WTC11 (cell line): ENCODE measurements at places on chromosomes 7 and 10.

- DNase-seq = no peak
Observed at GRCh38 chr10:22702348-22702747, 12.0 kb downstream of the PIP4K2A start.

DNA sequence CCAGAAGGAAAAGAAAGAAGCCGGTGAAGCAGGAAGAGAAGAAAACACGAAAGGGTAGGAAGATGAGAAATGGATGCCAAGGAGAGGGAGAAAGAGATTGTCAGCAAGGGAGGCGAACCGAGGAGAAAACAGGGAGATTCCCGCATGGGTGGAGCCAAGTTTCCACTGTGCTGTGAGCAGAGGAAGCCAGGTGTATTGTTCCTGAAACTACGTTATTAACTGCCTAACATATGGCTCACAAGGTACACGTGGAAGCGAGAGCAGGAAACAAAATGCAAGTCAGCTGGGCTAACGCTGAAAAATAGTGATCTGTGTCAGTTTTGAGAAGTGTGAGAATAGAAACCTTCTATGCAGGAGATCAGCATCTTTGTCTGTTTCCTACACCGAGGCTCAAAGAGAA lies 20.4 kb upstream of the HIPK2 start:
- no peak for DNase-seq

- no peak for DNase-seq
Observed at GRCh38 chr10:127972751-127973357, 66.0 kb downstream of the PTPRE start.

DNA sequence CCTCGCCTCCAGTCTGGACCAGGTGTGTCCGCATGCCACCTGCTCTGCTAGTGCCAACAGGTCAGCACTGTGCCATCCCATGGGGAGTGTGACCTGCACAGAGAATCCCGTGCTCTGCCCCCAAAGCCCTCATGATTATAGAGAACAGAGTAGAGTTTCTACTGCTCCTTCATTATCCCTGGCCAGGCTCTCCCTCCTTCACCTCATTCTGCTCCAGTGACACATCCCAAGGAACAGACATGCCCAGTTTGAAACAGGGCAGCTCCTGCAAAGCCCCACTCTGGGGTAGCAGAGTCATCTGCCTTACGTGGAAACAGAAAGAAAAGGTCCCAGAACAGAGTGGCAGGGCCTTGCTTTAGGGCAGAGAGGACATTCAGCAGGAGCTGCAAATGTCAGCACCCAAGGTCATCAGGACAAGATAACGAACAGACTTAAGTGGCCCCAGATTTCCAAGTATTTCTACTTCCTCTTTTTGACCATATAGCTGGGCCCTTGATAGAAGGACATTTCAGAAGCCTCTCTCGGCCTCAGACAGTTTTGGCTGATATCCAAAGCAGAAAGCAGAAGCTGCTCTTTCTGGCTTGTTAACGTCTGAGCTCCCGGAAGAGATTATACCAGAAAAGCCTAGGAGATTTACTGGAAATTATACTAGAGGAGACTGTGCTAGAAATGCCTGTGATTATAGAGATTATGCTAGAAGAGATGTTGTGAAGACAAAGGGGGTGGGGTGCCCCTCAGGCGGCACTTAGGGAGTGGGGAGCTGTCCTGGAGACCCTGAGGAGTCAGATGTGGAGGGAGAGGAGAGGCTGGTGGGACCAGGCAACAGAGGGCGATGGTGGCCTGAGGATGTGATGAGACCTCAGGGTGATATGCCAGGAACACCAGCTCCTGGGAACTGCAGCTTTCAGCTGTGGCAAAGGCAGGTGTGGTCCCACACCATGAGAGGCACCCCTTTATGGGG lies 12.6 kb downstream of the TMEM176B start:
- no peak for DNase-seq

DNA sequence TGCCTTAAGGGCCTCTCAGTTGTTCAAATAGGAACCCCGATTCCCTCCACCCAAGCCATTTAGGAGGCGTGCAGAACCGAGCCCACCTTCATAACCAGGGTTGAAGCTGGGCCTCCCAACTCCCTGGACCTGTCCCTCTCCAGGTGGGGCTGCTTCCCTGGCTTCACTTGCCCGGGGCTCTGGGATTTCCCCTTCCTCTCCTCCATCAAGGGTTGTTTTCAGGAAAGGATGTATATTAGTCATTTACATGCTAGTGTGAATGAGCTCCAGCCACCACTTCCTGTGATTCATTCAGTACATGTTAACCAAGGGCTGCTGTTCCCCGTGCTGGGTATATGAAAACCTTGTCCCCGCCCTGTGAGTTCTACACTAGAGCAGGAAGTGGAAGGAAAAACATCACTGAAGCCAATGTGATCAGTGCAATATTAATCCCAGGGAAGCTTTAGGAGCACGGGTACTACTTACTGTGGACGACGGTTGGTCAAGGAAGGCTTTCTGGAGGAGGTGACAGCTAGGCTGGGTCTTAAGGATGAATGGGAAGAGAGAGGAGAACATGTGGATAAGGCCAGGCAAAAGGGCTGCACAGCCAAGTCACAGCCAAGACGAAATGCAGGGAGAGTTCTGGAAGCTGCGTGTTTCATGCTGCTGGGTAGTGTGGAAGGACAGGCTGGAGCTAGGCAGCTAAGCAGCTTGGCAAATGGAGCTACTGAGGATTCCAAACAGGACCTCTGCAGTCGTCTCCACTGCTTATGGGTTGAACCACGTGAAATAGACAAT lies 150.1 kb upstream of the SHH start:
- DNase-seq = no peak

- DNase-seq = no peak
Observed at GRCh38 chr7:47803025-47803424, 145.2 kb downstream of the PKD1L1 start.

- DNase-seq = no peak
Observed at GRCh38 chr10:33481184-33481583, 146.7 kb upstream of the NRP1 start.

GRCh38 chr7:93148144-93148543 lies at the start of gene SAMD9L:
TSS of gene SAMD9L (minus strand) at chr7:93148385. CDS start at chr7:93135971, 12,414 bp downstream.
- no peak for DNase-seq

DNA sequence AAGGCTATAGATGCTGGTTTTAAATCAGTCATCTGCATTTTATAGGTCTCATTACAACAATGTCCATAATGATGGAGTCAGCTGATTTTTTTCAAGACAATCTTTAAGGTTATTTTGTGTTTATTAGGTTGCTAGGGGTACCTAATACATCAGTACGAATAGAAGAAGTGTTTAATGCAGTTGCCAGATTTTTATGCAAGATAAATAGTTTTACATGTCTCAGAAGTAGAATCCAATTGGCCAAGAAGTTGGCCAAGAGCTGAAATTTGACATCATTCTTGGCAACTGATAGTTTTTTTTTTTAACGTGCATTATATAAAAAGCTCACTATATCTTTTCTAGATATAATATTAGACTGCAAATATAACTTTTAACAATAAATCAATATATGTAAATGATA lies 208.5 kb downstream of the TRIL start:
- DNase-seq = no peak

- DNase-seq = no peak
Observed at GRCh38 chr10:54905578-54906192, 104.7 kb upstream of the PCDH15 start.

DNA sequence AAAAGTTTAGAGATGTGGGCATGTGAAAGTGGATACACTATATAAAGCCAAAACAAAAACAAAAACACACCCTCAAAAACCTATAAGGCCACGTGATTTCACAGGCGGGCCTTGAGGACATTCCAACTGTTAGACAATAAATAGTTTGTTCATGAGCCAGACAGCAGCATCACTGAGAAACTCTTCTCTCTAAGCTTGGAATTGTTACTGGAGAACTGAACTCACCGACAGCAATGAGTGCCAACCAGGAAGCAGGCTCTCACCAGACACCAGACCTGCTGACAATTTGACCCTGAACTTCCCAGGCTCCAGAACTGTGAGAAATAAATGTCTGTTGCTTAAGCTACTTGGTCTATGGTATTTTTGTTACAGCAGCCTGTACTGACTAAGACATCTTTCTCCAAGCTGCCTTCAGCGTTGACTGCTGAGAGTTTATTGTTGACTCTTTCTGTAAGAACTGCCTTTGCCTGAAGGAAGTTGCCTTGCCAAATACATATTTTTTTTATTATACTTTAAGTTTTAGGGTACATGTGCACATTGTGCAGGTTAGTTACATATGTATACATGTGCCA lies 107.5 kb downstream of the EPDR1 start:
- DNase-seq = no peak

DNA sequence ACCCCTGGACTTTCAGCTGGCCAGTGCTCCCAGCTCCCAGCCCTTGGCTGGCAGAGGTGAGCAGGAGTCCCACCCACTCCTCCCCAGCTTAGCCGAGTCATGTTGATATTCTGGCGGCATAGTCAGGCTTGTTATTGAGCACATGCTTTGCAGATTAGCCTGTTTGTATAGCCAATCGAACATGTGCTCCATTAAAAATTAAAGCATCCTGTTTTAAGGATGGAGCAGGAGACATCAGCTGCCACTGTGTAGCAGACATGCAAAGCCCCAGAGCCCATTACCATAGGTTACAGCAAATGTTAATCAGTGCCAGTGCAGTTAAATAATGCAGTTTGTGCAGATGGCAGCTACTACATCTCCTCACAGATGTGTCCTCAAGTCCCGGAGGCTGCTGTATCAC lies 574.6 kb upstream of the GALNT17 start:
- no peak for DNase-seq

- DNase-seq = peak; percentile 87
Observed at GRCh38 chr10:15168291-15168785, at the start of gene NMT2. TSS of gene NMT2 (minus strand) at chr10:15168693. CDS start at chr10:15168612, 81 bp downstream.

- DNase-seq = no peak
Observed at GRCh38 chr10:131402771-131403650, 91.5 kb upstream of the TCERG1L start.

GRCh38 chr7:41685684-41686083 lies 17.2 kb downstream of the INHBA start:
- DNase-seq = no peak

- DNase-seq = no peak
Observed at GRCh38 chr7:88115258-88115796, 104.5 kb downstream of the SRI start.

DNA sequence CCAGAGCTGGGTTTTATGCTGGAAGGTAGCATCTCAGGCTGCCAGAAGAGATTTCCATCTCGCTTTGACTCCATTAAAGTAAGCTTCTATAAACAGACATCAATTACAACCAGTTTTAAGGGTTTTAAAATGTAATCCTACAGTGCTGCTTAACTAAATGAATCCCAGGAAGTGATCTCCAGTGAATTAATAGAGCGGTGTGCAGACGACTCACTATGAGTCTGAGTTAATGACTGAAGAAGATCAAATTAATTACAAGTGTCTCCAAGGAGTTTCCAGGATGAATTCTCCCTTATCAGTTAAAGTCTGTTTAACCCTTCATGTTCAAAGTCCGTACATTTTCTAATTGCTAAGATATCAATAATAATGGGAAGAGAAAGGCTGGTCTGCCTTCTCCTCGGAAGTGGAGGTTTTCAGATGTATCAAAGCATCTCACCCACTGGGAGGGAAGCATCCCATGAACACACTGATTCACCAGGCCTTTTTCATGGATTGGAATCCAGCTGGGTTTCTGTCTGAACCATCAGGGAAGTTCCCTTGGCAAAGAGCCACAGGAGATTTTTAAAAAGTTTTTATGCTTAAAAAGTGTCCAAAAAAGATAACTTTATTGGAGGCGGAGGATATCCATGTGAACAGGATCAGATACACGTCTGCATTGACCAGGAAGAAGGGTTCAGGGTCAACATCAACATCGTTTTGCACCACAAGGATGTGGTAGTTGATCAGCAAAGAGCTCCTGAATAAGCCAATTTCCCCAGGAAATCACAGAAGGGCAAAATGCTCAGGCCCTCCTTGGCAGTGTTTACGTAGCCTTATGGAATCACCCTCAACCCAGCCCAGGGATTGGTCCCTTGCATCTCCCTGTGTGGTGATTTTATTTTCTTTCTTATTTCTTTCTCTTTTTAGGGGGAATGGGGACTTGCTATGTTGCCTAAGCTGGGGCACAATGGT lies 288.2 kb downstream of the POU6F2 start:
- DNase-seq = no peak

GRCh38 chr10:31341552-31341951 lies 22.5 kb downstream of the ZEB1 start:
- DNase-seq = no peak

DNA sequence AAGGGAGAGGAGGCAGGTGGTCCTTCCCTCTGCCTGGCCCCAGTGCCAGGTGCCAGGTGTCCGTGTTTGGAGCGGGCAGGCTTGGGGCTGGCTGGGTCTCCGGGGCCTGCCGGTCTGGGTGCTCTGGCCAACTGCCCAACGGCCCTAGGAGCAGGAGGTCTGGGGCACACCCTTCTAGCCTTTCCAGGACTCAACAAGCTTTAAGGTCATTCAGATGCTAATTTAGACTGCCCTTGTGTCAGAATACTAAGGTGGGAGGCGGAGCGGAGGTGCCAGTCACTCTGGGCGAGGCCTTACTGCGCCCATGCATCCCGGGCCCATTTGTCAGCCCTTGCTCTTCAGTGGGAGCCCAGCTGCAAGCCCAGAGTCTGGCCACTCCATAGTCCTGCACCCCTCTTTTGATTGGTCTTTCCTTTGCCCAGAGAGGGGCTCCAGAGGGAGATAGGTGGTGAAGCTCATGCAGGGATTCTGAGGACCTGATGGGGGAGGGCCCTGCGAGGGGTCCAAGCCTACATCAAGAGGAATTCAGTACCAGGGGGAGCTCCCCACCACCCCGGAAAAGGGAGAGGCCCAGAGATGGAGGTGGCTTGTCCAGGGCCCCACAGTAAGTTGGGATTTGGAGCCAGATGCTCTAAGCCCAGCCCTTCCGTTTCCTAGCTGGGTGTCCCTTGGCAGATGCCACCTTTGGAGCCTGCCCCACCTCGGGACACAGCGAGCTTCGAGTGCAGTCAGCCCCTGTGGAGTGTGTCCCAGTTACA lies 1.3 kb downstream of the PGAM2 start:
- DNase-seq = peak; percentile 51

GRCh38 chr7:25863005-25863728 lies 288.8 kb upstream of the NFE2L3 start:
- DNase-seq = no peak

DNA sequence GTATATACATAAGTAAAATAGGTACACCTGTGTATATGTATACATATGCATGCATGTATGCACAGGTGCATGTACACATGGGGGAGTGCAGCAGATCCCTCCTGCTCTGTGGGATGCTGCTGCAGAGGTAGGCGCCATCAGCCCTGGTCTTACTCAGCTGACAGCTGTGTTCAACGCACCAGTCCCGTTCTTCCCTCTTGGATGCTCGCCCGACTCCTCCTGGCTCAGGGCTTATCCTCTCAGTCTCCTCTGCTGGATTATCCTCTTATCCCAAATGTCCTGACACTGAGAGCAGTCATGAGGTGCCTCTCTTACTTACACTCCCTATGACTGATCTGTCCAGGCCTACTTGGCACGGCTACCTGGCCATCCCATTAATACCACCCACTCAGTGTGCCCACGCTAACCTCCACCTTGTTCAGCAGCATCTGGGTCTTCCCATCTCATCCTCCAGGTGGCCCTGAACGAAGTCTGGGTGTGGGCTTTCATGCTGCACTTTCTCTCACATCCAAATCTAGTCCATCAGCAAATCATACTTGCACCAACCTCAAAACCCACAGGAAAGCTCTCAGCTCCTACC lies 357.1 kb downstream of the TCERG1L start:
- DNase-seq = no peak
